ENCODE measurements at places on chromosomes 1 and 21.

DNA sequence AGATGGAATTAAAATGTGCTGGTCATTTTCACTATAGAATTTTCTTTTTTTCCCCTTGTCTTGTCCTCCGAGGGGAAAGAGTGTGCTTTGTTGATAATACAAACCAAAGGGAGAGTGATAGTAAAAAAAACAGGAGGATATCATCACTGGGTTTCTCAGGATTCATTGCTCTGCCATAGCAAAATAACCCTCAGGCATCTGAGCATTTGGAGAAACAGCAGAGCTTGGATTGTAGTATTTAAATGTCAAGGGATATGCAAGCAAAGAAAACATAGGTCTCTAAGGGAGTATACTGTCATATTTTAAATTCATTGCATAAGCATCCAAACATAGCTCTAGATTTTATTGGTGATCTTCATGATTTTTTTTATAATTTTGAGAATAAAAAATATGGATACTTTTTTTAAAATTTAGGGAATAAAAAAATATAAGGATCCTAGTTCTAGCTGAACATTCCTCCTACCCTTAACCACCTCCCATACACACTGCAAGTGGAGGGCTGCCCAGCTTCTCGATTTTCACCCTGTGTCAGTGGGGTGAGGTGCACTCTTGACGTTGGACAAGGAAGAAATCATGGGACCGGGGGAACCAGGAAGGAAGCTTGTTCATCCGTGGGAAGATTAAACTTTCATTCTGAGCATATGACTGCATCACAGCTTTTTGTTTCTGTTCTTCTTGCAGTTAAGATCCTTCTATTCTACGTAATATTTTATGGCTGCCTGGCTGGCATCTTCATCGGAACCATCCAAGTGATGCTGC lies 4.4 kb downstream of the ATP1B1 start:
- DNase-seq = no peak

- no peak for DNase-seq
Measured at GRCh38 chr1:225453797-225454648, 26.2 kb upstream of the LBR start.

GRCh38 chr1:3651026-3651929 lies 1.0 kb upstream of the TP73 start:
- no peak for DNase-seq

DNA sequence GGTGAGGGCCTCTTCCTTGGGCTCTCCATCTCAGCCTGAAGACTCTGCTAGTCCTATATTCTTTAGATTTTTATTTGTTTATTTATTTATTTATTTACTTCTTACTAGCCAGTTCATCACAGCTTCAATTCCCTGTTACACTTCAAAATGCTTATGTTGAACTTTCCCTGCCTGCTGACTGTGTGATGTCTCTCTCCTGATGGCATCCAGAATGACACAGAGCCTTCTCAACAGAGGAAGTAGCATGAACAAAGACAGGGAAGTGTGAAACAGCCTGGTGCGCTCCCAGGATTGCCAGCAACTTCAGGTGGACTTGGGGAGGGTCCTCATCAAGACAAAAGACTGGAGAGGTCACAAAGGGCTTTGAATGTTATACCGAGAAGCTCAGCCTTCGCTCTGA lies 4.3 kb upstream of the IPO13 start:
- no peak for DNase-seq

DNA sequence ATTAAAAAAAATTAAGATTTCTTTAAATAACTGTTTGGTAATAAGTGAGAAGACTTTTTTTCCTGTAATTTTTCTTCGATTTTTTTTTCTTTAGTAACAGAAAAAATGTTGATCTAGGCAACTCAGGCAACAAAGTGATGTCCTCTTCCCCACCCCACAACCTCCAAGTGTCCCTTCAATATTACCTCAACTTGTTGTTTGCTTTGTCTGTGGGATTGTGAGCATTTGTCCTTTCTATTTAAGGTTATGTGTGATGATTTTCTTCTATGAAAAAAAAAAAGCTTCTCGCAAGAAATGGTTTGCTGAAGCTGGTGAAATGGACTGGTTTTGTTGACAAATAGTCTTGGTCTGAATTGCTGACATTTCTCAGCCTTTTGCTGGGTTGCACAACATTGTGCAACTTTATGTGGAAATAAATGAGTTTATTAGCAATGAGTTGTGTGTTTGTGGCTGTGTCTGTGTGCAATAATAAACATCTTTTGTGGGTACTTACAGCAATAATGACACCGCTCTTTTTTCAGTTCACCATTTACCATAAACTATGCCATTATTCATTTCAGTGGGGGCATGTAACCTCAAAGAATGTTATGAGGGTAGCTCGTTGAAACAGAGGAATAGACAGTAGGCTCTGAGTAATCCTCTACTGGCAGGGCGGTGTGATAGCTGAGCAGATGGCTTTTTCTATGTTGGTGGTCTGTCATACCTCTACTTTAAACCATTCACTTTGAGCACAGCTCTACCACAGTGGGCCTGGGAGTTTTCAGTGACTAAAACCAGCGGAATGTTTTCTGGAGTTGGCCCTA lies 218.4 kb downstream of the HLX start:
- DNase-seq = no peak

- no peak for DNase-seq
Measured at GRCh38 chr1:16266411-16267118, 29.6 kb upstream of the CPLANE2 start.

DNA sequence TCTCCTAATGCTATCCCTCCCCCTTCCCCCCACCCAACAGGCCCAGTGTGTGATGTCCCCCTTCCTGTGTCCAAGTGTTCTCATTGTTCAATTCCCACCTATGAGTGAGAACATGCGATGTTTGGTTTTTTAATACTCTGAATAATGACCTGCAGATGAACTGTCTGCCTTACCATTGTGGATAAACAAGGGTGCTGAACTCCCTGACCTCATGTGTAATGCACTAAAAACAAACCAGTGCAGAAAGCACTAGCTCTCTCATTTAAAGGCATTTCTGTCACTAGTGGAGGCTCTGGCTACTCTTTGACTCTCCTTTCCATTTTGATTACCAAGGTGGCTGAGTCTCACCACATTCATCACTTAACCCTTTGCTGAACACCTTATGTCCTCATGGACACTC lies 23.1 kb upstream of the TRAF3IP3 start:
- DNase-seq = no peak

DNA sequence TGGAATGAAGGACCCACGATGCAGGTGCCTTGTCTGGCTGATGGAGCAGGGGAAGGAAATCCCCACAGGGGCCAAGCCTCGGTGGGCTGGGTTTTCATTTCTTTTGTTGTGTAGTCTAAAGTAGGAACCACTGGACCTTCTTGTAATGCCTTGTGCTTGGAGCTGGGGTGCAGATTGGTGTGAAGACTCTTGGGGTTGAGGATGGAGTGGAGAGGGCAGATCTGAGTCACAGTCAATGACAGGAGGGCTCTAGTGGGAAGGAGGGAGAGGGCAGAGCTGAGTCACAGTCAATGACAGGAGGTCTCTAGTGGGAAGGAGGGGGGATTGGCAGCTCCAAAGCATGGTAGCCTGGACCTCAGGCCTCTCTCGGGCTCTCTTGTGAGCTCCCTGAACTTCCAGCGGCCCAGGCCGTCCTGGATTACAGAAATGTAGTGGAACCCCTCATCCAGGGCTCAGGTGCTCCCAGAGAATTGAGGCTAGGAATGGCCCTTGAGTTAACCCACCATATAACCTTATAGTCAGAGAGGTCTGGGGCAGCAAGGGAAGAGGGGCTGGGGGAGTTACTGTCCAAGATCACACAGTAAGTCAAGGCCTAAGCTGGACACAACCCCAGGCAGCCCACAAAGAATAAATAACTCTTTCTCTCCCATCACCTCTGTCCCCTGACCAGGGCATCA lies 313.8 kb downstream of the MATN1 start:
- no peak for DNase-seq

DNA sequence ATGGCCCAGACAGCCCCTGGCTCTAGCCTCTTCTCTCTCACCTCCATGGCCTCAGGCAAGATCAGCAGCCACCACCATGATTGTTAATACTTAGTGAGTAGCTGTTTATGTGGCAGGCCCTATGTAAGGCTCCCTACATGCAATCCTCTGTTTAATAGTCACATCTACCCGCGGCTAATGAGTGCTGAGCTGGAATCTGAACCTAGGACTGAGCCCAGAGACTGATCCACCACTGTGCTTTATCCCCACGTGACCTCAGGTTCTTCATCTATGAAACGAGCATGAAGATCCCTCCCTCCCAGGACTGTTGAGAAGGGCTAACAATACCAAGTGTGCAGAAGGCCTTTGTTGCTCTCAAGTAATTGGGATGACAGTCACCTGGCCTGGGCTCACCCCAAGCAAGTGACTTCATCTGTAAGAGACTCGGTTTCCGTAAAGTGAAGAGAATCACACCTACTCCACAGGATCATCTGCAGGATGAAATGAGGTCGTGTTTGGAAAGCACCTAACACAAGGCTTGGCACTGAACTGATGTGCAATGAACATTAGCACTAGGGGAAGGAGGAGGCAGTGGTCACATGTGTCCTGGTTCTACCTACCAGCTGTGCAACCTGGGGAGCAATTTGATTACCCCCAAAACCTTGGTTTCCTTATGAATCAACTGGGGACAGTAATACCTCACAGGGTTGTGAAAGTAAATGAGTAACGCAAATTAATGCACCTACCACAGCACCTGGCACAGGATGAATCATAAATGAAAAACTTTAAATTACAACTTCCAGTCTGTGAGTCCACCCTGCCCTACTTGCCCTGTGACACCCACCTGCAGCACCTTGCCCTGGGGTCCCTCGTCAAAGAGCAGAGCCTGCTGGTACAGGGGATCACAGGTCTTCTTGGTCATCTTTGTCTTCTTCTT lies 37.2 kb downstream of the RIMS3 start:
- no peak for DNase-seq

DNA sequence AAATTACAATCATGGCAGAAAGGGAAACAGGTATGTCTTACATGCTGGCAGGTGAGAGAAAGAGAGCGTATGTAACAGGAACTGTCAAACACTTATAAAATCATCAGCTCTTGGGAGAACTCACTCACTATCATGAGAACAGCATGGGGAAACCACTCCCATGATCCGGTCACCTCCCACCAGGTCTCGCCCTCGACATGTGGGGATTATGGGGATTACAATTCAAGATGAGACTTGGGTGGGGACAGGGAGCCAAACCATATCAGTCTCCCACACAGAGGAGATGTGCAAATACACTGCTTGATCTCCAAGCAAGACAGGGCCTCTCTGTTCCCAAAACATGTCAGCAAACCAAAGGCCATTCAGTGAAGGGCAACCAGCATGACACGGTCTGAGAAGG lies 27.4 kb downstream of the LMX1A start:
- DNase-seq = no peak

- DNase-seq = no peak
Measured at GRCh38 chr1:181910905-181911304, 150.6 kb downstream of the ZNF648 start.
